Activated T-cell treated with anti-CD3 and anti-CD28 coated beads for 48 hours (primary cell): ENCODE measurements at places on chromosomes 2 and 18.

- no peak for DNase-seq
These were observed 771.7 kb upstream of the SALL3 start for GRCh38 chr18:78207942-78208341.

DNA sequence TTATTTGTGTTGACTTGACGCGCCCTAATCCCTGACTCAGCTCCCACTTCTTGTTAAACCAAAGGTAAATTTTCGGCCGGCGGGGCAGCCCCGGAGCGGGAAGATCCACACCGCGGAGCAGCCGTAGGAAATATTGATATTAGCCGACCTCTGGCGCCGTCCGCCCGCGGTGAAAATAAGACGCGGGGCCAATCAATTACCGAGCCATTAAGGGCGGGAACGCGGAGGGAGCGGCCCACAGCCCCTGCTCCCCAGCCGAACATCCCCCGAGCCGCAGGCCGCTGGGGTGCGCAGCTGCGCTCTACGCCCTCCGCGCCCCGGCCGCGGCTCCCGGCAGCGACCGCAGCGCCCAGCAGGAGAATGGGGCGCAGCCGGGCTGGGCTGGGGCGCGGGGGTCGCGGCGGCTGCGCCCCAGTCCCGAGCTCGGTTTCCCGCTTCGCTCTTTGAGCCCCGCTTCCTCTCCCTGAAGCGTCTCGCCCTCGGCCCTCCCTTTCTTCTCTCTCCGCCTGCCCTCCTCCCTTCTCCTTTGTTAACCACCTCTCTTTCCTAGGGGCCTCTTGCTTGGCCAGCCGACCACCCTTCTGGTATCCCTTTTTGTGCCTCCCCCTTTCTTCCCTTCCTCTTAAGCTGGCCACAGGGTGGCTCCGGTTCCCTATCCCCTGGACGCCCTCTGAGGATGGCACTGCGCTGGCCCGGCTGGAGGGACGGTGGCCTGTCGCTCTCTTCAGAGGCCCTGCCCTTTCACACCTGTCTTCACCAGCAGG, 40.9 kb downstream of the CELF4 start:
- DNase-seq: no peak

GRCh38 chr2:107305966-107306365, 420.0 kb upstream of the ST6GAL2 start:
- no peak for DNase-seq

DNA sequence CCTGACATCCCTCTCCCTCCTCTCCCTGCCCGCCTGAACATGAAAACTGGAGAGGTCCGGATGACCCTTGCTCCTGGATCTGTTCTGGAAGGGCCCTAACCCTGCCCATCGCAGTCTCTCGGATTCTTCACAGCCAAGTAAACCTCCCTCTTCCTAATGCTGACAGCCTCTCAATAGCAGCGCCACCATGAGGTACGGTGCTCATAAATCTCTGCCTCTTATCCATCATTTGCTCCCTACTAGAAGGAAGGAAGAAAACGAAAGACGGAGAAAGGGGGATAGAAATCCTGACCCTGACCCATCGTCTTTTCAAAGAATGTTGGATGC, 257.9 kb downstream of the BCL11A start:
- DNase-seq: no peak

DNA sequence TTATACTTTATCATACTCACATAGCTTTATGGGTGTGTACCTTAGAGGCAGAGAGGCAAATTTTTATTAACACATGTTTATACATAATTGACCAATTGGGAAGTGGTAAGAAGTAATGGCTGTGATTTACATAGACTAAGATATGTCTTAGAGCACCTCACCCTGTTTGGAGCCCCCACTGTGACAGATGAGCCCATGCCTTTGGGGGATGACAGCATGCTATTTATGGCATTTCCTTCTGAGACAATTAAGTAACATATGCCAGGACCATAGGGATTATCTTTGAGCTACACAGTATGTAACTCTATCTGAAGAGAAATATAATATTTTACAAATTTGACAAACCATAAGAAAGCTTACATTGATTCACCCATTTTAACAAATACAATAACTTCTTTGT, 1655.3 kb upstream of the ACVR2A start:
- DNase-seq: no peak

DNA sequence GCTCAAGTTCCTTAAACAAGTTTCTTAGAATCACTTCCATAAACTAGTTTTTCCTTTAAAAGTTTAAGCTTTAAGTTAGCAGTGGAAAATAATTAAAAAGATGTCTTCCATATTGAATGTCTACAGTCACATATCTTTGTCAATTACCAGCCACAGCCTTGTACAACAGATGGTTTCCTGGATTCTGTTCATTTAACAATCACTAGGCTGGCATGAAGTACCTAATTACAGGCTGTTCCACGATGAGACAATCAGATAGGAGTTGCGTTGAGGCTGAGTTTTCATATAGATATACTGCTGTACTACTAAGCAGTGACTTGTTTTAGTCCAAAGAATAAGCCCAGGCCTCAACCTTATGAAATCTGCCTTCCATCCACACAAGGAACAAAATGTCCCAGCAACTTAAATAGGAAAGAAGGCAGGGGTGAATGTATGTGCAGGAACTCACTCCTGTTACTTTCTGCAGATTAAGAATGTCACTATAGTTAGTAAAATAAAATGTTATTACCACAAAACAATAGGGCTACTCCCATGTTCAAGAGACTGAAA, 131.0 kb downstream of the ZAP70 start:
- DNase-seq: no peak

- no peak for DNase-seq
These were observed 412.0 kb downstream of the MEIS1 start for GRCh38 chr2:66846887-66847286.

DNA sequence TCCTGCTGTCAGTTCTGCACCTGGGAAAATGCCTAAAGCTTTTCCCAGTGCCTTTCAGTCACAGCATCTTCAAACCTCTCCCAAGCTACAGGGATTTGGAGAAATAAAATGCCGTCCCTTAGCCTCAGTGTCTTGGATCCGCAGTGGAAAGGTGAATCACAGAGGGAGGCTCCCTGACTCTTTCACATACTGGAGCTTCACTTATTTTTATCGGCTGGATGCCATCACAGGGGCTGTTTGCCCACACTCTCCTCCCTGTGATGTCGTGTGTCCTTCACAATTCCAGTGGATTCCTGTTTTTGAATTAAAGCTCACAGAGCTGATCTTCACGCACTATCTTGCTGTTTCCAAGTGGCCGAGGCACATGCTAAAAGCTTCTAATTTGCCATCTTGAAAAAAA, 1303.1 kb upstream of the DDX18 start:
- DNase-seq: no peak

DNA sequence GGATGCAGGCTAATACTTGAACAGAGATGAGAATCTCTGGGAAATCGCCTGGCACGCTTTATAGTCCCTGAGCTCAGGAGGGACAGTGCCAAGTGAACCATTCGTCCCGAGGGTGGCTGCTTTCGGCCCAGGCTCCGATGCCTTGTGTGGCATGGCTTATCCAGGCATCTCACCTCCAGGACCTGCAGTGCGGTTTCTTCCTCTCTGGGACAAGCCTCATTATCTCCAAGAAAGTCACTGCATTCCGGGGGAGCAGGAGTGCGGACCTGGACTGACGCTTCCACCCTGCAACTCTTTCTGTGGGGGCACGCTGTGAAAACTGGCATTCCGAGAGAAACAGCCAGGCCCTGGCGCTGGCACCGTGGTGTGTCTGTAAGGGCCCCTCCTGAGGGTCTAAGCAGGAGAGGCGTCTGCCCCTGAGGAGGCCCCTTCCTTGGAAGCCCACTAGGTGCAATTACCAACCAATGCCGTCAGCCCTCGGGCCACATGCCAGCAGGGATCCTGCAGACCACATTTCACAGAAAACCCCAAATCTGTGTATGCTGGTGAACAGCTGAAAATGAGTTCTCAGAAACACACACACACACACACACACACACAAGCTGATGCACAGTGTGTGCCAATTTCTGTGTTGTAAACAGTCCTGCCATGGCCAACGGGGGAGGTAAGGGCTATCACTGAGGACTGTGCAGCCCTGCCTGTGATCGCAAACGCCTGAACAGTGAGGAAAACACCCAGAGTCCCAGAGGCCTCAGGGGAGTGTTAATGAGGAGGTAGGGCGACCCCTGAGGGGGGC, 351.9 kb upstream of the SALL3 start:
- DNase-seq: no peak

DNA sequence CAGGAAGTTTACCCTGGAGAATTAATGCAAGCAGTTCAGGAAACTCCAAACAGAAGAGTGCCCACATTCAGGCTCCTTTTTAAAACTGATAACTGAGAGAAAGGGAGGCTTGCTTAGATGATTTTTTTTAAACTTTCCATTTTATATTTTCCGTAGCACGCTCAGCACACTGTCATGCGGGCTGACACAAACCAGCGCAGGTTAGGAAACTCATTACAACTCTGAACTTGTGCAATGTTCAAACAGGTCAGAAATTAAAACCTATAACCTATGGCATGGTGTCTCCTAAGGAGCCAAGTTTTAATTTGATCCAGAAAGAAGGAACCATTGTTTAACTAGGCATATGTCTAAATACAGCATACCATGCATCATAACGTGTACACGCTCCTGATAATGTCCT, 117.7 kb upstream of the SMIM21 start:
- DNase-seq: no peak

- DNase-seq: no peak
These were observed 65.8 kb downstream of the ALPK2 start for GRCh38 chr18:58562999-58563667.

GRCh38 chr2:128311755-128312341, 6.8 kb downstream of the HS6ST1 start:
- no peak for DNase-seq

DNA sequence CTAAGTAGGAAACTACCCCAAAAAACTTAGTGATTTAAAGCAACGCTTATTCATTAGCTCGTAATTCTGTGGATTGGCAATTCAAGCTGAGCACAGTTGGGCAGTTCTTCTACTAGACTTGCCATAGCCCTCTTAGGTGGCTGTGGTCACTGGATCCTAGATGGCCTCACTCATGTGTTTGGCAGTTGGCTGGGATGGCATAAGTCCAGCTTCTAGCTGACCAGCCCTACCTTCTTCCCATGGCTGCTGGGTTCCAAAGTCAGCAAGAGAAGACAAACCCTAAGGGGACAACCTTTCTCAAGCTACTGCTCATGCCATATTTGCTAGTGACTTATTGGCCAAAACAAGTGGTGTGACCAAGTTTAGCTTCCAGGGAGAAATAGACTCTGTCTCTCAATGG, 95.3 kb downstream of the COPS8 start:
- DNase-seq: no peak
